ENCODE measurements at places on chromosomes 11 and 22. TPM values are rescaled to one million over a fixed set of nuclear protein-coding genes. Genes with fewer than 3 reads are reported as not detected.

DNA sequence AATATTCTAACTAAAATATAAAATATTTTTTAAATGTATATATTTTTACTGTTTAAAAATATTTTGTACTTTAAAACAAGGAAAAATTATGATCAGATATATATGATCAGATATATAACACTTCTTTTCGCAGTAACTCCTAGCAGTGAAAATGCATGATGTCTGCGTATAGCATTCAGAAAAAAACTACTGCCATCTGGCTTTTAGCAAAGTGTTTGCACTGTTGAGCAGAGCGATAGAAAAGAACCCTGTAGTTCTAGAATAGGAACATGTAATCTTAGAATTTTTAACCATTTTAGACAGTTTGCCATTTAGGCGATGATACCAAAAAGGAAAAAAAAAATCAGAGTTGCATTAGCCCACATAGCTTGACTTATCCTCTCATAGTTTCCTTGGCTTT lies 370.4 kb upstream of the ANO3 start:
- H3K4me1 ChIP-seq: no peaks in the 10 kb centered on the region
- no peaks in the 10 kb centered on the region for H3K36me3 ChIP-seq
- no peak for DNase-seq
- no peak overlapping the region for H3K4me3 ChIP-seq

DNA sequence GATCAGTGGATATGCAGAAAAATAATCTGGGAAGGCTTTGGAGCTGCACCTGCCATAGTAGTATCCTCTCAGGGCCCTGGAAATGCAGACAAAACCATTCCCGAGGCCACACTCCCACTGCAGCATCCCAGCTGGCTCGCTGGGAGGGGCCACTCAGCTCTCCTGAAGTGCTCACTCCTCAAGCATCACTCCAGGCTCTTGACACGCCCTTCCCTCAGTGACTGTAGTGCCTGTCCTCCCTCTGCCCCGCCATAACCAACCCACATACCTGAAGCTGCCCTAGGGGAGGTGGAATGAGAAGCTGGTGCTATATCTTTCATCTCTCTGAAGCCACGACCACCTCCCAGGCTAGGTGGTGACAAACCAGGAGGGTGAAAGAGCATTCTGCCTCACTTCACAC lies 4.8 kb downstream of the DSCAML1 start:
- H3K4me3 ChIP-seq: no peak overlapping the region

- no peak overlapping the region for H3K27ac ChIP-seq
- H3K4me1 ChIP-seq: no peaks in the 10 kb centered on the region
- no peaks in the 10 kb centered on the region for H3K27me3 ChIP-seq
- no peak overlapping the region for H3K4me3 ChIP-seq
Observed at GRCh38 chr11:67776852-67777520, 102.6 kb upstream of the ALDH3B2 start.

GRCh38 chr11:127098684-127099083 lies 98.1 kb upstream of the KIRREL3 start:
- H3K4me3 ChIP-seq: no peak overlapping the region
- no peaks in the 10 kb centered on the region for H3K27me3 ChIP-seq
- DNase-seq: peak; percentile 49
- H3K4me1 ChIP-seq: no peaks in the 10 kb centered on the region
- H3K27ac ChIP-seq: no peak overlapping the region

GRCh38 chr22:43188829-43189545 lies 2.1 kb upstream of the TTLL12 start:
- H3K4me3 ChIP-seq: peak overlapping the region; percentile 51
- H3K27ac ChIP-seq: no peak overlapping the region
- DNase-seq: no peak
- no peaks in the 10 kb centered on the region for H3K27me3 ChIP-seq
- H3K36me3 ChIP-seq: no peaks in the 10 kb centered on the region

DNA sequence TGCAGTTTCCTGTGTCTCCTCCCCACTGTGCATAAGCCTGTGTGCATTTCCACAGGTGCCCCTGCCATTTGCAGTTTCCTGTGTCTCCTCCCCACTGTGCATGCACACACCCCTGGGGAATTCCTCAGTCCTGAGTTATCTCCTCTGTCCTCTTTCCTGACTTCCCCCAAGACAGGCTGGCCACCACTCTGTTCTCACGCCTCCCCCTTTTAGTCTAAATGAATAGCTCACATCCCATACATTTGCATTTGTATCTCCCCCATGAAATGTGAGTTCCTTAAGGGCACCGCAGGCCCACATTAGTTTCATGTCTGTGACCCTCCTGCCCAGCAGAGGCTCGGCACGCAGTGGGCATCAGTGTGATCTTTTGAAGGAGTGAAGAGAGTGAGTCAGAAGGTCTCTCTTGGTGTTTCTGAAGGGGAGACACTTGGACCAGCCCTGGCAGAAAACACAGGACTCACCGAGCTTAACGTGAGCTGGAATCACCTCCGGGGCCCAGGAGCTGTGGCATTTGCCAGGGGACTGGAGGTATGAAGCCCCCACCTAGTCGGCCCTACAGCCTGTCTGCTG lies 6.2 kb downstream of the LRRC74B start:
- no peaks in the 10 kb centered on the region for H3K36me3 ChIP-seq
- H3K4me3 ChIP-seq: no peak overlapping the region
- no peak for DNase-seq
- H3K4me1 ChIP-seq: peaks cover 5% of the 10 kb centered on the region
- H3K27ac ChIP-seq: no peak overlapping the region

DNA sequence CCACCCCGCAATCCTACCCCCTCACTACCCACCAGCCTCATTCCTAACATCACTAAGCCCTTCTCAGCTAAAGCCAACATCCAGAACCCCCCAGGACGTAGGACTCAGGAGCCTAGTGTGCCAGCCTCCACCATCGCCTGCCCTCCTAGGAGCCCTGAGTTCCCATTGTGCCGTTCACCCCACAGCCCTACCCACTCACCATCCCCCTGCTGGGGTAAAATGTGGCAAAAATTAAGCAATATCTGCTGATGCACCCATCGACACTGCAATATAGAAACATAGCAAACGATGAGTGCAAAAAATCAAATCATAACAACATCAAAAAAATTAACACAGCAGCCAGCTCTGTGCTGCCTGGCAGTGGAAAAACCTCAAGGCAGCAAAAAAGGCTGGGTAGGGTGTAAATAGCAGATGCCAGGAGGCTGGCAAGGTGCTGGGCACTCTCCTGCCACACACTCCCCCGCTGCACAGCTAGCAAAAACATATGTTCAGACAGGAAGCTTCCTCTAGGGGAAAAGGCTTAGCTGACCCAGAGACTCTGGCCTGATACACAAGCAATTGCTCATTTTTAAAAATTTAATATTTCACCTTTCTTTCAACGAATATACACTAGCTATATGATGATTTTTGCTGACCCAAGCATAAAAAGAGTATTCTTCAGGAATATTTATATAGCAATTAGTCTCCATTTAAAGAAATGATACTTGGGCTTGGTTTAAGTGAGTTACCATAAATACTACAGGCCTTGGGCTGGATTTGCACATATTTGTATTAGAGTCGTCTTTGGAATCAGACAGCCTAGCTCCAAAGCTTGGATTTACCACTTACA lies 33.8 kb downstream of the PRDM10 start:
- H3K27me3 ChIP-seq: no peaks in the 10 kb centered on the region
- H3K36me3 ChIP-seq: 0 out of 2 replicates have a peak, but pooled peaks cover 5% of the 10 kb centered on the region
- no peak for DNase-seq
- no peak overlapping the region for H3K27ac ChIP-seq

DNA sequence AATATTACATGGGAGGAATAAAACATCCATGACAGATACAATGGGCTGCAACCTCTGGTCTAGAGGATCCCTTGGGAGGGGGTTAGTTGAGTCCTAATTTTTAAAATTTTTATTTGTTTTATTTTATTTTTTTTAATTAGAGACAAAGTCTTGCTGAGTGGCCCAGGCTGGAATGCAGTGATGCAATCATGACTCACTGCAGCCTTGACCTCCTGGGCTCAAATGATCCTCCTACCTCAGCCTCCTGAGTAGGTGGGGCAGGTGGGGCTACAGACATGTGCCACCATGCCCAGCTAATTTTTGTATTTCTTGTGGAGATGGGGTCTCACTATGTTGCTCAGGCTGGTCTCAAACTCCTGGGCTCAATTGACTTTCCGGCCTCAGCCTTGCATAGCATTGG lies 43.1 kb downstream of the FDX1 start:
- peaks cover 5% of the 10 kb centered on the region for H3K4me1 ChIP-seq
- H3K27me3 ChIP-seq: no peaks in the 10 kb centered on the region
- no peak for DNase-seq
- H3K36me3 ChIP-seq: peaks cover 2% of the 10 kb centered on the region
- H3K4me3 ChIP-seq: no peak overlapping the region
- H3K27ac ChIP-seq: no peak overlapping the region

DNA sequence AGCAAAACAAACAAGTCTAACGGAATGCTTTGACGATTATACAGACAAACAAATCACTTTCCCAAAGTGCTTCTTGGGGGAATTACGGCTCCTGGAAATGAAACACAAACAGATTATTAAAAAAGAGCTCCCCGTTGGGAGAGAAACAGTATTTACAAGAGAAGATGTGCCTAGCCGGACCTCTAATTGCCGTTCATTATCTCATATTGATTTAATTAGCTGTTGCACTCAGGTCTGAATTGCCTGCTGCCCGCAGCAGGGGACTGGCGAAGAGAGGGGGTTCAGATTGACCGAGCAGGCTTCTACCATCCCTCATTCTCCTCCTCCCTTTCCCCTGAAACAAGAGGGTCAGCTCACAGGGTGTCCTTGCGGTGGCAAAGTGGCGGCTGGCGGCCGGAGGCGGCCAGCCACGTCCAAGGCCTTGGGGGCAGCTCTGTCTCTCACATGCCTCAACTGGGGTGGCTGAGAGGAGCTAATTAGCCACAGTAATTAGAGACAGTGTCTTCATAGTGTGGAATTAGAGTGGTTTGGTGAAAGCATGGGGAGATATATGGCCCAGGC lies 295.1 kb downstream of the MIAT start:
- H3K27me3 ChIP-seq: no peaks in the 10 kb centered on the region
- DNase-seq: peak; percentile 40
- H3K27ac ChIP-seq: no peak overlapping the region
- H3K4me3 ChIP-seq: peak overlapping the region; percentile 14
- H3K4me1 ChIP-seq: peaks cover 13% of the 10 kb centered on the region
- H3K36me3 ChIP-seq: no peaks in the 10 kb centered on the region

GRCh38 chr11:11565636-11566035 lies 56.2 kb downstream of the GALNT18 start:
- no peaks in the 10 kb centered on the region for H3K27me3 ChIP-seq
- no peak overlapping the region for H3K4me3 ChIP-seq
- no peak for DNase-seq
- H3K4me1 ChIP-seq: no peaks in the 10 kb centered on the region
- no peaks in the 10 kb centered on the region for H3K36me3 ChIP-seq

DNA sequence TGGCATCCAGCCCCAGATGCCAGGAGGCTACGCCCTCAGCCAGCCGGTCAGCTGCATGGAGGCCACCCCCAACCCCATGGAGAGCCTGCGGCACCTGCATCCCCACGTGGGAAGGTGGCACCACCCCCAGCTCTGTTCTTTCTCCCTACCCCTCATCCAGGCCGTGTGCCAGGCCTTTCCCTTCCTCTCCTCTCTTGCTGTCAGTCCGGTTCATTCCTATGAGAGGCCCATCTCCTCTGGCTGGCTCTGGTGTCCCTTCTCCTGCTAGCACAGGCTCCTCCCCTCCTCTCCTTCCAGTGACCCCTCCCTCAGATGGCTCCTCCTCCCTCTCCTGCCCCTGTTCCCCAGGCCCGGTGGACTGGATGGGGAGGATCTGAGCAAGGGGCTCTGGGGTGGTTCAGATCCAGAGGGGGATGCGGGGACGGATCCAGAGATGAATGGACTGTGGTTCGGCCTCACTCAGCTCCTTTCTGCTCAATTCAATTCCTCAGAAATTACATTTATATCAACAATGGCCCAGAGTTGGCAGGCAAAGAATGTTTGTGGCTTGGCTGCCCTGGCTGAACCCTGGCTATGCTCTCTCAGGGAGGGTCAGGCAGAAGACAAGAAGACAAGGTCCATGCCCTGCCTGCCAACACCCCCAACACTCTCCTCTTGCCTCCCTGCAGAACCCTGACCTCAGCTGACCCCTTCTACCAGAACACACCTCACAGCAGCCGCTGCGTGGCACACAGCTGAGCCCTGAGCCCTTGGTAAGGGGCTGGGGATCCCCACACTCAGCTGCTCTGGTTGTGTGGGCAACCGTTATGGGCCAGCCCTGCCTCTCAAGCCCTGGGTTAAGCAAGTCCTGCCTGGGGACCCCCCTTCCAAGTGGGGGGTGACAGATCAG lies 18.5 kb upstream of the LRRC10B start:
- peak; percentile 74 for DNase-seq
- no peak overlapping the region for H3K4me3 ChIP-seq
- peaks cover 3% of the 10 kb centered on the region for H3K4me1 ChIP-seq
- no peak overlapping the region for H3K27ac ChIP-seq
- no peaks in the 10 kb centered on the region for H3K27me3 ChIP-seq
- peaks cover 3% of the 10 kb centered on the region for H3K36me3 ChIP-seq

- no peak overlapping the region for H3K27ac ChIP-seq
- H3K4me3 ChIP-seq: no peak overlapping the region
- DNase-seq: no peak
Observed at GRCh38 chr11:82907371-82907770, 5.8 kb downstream of the DDIAS start.

DNA sequence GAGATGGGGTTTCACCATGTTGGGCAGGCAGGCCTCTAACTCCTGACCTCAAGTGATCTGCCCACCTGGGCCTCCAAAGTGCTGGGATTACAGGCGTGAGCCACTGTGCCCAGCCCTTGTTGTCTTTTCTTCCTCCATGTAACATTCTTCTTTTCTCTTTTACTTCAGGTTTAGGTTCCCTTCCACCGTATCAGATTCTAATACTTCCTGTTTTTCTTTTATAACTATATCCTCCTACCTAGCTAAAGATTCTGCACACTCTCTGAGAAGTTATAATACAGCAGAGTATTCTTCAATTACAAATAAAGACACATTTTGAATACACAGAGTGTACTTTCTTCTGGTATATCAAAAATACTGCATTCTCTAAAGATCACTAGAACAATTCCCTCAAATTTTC lies 33.2 kb upstream of the GAB2 start:
- H3K36me3 ChIP-seq: no peaks in the 10 kb centered on the region
- no peak overlapping the region for H3K27ac ChIP-seq
- H3K4me1 ChIP-seq: no peaks in the 10 kb centered on the region
- H3K4me3 ChIP-seq: no peak overlapping the region
- no peaks in the 10 kb centered on the region for H3K27me3 ChIP-seq

GRCh38 chr11:3841426-3842350 lies 929 bp upstream of the RHOG start:
- H3K36me3 ChIP-seq: peaks cover 7% of the 10 kb centered on the region
- peaks cover 4% of the 10 kb centered on the region for H3K4me1 ChIP-seq
- DNase-seq: peak; percentile 89
- no peak overlapping the region for H3K27ac ChIP-seq

- H3K4me1 ChIP-seq: no peaks in the 10 kb centered on the region
- no peak overlapping the region for H3K27ac ChIP-seq
- H3K36me3 ChIP-seq: no peaks in the 10 kb centered on the region
- H3K27me3 ChIP-seq: no peaks in the 10 kb centered on the region
- DNase-seq: no peak
Observed at GRCh38 chr22:22955276-22955798, 67.7 kb downstream of the IGLL5 start.

- no peak overlapping the region for H3K27ac ChIP-seq
- no peak for DNase-seq
- H3K4me1 ChIP-seq: peaks cover 5% of the 10 kb centered on the region
- no peaks in the 10 kb centered on the region for H3K36me3 ChIP-seq
Observed at GRCh38 chr11:95443386-95443785, 212.4 kb upstream of the SESN3 start.

GRCh38 chr11:57566005-57566904 lies 1.2 kb downstream of the UBE2L6 start:
- H3K4me3 ChIP-seq: peak overlapping the region; percentile 22
- no peak for DNase-seq
- no peaks in the 10 kb centered on the region for H3K4me1 ChIP-seq

SCO2 gene
- total RNA-seq: 3.3 TPM

PTGDR2 gene
- total RNA-seq: 0.07 TPM

GDPD4 gene
- not detected for total RNA-seq

Measured in H9 (cell line).